ENCODE measurements at places on chromosomes 1 and 21. TPM values are rescaled to one million over a fixed set of nuclear protein-coding genes. Genes with fewer than 3 reads are reported as not detected.

- DNase-seq, result no peak
These were observed 9.9 kb upstream of the TMEM39B start for GRCh38 chr1:32062867-32063230.

DNA sequence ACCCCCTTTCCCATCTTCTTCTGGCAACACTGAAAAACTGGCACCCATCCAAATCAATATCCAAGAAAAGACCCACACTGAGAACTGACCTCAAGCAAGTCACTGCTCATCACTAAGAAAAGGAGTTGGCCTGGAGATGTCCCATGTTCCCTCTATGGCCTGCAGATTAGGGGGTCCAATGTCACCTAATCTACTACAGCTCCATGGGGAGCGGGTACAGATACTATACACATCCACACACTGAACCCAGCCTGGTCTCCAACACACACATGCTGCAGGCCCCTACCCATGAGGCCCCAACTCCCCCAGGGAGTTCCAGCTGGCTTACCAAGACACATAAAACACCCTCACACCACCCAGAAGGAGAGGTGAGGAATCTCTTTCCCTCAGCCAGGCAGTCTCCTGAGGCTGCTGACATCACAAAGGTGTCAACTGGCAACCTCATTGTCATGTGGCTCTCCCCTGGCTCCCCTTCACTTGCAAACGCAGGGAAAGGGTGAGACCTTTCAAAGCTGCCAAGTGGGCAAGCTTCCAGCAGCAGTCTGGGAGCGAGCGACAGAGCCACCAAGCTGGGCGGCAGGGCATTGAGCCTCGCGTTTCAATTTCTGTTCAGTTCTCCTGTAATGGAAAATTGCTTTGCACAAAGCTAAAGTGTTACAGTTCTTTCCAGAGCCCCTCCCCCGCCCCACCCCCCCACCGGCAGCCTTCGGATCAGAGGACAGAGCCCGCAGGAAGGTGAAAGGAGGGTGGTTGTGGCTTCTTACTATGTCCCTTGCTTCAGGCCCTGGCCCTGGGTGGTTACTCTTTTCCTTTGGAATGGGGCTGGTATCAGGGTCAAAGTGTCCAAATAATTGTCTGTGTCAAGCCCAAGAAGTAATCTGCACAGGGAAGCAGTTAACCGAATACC lies at the start of gene LRRC52:
Gene LRRC52, plus strand, starts transcription at position 469 of the 907 bp plus-strand sequence. Its CDS starts 297 bp downstream, at position 766.
- DNase-seq, result peak; percentile 88

GRCh38 chr1:4121293-4121684 lies 221.2 kb upstream of the C1orf174 start:
- no peak for DNase-seq

DNA sequence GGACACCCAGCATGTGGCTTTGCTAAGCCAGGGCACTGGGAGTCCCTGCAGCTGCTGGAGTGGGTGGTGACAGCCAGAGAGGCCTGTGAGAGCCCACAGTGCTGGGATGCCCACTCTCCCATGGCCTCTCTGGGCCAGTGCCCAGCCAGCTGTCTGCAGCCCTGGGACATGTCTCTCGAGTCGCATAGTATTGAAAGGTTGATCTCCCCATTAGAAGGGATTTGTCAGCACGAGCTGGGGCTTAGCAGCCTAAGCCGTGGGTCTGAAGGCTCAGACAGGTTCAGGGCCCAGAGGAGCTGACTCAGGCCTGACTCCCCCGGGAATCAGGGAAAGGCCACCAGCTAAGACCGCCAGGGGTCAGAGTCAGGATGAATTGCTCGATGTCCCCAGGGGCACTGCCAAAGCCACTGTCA lies 53.5 kb downstream of the FOXD2 start:
- peak; percentile 48 for DNase-seq

GRCh38 chr1:65025794-65026193 lies 59.4 kb upstream of the JAK1 start:
- no peak for DNase-seq

DNA sequence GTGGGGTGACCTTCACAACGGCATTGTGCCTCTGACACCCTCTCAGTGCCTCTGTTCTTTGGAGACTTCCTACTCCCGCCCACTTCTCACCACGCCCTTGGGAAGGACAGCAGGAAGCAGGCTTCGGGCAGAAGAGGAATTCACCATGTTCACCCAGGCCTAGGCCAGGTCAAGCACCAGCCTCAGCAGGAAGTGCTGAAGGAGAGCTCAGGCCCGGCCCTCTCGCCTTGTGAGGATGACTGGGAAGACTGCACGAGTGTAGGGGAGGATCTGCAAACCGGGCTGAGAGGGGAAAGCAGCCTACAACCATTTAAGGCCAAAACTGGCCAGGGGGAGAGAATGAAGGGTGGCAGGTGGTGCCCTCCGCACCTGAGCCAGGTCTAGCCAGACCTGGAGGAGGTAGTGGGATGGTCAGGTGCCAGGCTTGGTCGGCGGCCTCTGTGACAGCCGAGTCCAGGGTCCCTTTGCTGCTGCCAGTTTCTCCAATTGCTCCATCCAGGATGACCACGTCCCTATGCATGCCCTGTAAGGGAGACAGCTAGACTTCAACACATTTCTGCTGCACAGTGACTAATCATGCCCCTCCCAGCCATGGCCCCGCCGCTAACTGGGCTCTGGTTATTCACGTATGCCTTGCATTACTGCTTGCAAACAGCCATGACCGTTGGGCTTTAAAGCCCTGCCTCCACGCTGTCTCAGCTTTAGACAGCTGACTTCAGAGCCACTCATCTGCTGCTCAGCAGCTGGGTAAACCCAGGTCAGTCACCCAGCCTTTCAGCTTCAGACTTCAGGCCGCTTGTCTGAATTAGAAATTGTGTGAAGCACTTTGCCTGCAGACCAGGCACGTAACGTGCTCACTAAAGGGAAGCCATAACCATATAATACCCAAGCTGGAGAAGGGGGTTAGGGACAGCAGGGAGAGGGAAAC lies 8.9 kb downstream of the MRTO4 start:
- no peak for DNase-seq

GRCh38 chr1:23537296-23537973 lies 6.4 kb upstream of the E2F2 start:
- no peak for DNase-seq

GRCh38 chr1:110085671-110086070 lies 15.2 kb upstream of the ALX3 start:
- no peak for DNase-seq

DNA sequence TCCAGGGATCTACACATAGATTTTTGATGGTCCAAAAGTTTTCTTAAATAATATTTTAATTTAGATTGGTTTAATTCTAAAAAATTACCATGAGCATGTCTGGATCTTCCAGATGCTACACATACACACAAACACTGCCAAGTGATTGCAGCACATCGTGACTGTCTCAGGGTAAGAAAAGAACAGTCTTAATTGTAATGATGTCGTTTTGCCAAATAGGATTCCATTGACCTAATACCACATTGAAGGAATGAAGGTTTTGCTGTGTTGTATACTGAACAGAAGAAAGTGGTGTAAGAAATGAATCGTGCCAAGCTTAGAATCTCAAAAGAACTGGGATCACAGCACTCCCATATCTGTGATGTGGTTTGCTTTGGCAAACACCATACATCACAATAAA lies 633.3 kb upstream of the CAMK1G start:
- no peak for DNase-seq

- no peak for DNase-seq
These were observed 68.0 kb downstream of the USP25 start for GRCh38 chr21:15797577-15798363.

The LRRC3 gene
- 2.1 TPM for total RNA-seq
